Hematopoietic multipotent progenitor cell treated with erythropoietin and hydrocortisone succinate and interleukin-3 and kit ligand, for 8 days (in vitro differentiated cells): ENCODE measurements at places on chromosomes 11 and 22.

DNA sequence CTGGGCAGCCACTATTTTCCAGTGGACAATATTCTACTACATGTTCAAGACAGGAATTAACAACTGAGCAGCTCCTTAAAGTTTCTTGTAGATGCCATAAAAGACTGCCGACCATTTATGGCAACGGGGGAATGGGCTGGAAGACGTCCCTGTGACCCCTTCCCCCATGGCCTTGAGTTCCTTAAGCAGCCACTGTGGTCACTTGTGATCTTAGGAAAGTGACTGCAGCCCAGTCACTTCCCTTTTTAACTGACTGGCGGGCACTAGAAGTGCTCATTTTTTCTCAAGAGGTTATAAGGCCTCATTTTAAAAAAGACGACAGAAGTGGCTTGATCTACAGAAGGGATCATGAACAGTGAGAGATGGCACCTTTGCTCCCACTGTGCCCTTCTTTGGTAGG, 153.2 kb upstream of the NARS2 start:
- no peak for DNase-seq

DNA sequence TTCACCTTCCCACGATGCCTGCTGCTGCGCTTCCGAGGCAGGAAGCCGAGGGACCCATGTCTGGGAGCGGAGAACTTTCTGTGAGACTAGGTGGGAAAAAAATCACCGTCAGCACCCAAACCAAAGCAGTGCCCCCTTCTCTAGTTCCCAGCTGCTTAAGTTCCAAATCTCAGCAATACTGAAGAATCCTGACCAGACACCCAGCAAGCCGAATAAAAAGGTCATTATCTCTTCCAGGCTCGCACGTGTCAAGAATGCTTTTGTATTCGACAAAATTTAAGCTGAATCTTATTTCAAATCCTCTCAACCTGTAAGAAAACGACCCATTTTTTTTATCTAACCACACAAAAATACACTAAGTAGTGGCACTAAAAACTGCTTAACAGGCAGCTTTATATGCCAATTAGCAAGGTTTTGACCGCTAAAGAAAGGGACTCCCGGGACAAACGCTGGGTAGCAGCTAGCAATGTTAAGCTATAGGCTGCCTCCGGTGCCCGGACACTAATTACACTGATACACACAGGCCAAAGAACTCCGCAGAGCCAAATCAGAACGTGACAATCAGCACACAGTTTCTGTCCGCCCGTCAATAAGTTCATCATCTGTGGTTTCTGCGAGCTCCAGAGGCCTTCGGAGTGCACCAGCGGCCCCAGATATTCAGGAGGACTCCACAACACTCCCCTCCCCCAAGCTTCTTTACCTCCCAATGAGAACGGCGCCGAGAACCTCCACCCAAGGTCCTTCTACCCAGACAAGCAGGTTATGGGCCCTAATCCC, 728 bp downstream of the RPL3 start:
- DNase-seq: no peak

GRCh38 chr11:35839368-35840161, 104.3 kb upstream of the LDLRAD3 start:
- DNase-seq: no peak

- peak; percentile 33 for DNase-seq
Observed at GRCh38 chr11:1574238-1574932, 2.3 kb upstream of the DUSP8 start.

DNA sequence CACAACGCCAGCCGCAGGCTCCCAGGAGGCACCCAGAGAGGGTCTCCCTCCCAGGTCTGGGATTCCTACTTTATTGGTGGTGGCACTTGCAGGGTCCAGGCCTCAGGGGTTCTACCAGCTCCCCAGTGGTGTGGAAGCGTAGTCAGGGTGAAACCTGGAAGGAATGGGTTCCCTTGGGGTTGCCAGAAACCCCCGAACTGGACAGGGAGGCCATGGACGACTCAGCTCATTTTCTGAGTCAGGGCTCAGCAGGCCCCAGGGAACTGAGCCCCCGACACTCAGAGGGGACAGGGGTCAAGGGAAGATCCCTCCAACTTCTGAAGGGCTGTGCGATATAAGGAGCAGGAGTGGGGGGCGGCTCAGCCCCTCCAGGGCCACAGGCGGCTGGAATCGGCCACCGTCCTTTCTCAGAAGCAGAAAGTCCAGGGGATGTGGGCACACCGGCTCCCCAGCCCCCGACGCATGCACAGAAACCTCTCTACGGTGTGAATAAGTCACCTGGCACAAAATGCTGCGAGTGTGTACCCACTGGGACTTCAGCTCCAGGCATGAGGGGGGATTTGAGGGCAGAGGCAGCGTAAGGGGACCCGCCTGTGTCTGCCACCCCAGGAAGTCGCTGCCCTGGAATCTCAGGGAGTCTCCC, 25.1 kb downstream of the MRGPRG start:
- DNase-seq: no peak

- no peak for DNase-seq
Observed at GRCh38 chr22:31036671-31037550, 44.2 kb upstream of the SMTN start.

GRCh38 chr22:19816372-19817119, 38.1 kb downstream of the GNB1L start:
- DNase-seq: no peak

DNA sequence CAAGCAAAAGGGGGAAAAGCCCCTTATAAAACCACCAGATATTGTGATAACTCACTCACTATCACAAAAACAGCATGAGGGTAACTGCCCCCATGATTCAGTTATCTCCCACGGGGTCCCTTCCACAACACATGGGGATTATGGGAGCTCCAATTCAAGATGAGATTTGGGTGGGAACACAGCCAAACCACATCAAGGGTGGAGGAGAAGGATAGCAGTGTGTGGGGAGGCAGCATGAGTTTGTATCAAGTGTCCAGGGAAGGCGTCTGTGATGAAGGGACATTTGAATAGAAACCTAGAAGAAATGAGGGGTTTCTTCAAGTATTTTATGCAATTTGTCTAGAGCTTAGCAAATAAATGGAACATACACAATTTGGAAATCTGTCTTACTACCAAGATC, 98.2 kb downstream of the SLC1A2 start:
- peak; percentile 67 for DNase-seq

DNA sequence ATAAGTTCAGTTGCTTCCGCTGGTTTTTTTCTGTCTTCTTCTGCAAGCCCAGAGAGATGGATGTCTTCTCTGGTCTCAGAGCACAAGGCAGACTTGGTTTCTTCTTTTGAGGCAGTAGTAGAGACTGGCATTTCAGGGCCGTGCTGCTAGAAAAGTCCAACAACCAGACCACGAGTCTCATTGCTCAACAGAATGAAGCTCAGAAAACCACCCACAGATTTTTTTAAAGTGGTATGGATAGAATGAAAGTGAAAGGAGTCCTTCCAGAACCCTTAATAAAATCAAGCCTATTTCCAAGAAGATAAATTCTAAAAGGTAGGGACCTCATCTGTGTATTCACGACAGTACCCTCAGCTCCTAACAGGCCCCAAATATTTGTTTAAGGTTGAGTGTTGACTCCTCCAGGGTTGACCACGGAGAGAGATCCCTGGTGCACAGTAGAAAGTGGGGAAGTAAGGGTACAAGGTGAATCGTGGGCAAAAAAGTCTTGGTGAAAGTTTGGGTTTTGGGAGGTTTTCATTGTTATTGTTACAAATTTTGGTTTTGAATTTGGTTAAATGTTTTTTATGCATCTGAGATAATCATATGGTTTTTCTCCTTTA, 43.6 kb upstream of the DDX6 start:
- DNase-seq: no peak

DNA sequence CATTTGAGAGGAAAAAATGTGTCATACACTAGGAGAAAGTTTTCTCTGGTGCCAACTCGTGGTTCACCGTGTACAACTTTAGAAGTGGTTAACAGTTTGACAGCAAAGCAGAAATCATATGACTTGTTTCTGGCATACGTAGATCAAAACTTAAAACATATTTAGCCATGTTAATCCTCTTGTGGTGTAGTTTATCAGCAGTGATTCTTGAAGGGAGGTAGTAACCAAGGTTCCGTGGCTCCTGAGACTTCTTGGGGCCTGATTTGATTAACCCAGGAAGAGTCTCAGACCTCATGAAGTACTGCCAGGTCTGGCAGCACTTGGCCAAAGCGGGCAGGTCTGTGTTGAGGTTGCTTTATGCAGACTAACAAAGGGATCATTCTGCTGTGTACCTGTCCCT, 40.5 kb downstream of the SREBF2 start:
- no peak for DNase-seq

DNA sequence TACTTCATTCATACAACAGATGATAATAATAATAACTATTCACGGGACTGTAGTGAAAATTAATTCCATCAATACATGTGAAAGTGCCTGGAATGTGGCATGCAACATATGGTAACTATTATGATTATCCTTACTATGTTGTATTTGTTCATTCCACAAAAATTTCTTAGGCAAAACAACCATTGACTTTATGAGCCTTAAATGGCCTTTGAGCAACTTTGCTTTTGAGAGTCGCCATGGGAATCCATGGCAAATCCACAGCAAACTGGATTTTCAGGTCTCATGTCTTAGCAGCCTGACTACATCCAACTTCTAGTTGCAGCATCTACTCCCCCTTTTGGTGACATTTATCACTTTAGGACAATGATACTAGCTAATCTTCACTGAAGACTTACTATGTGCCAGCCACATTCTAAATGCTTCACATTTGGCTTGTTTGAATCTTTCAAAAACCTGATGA, 56.8 kb downstream of the SLC1A2 start:
- DNase-seq: no peak

GRCh38 chr11:120293038-120293800, 31.9 kb upstream of the TLCD5 start:
- no peak for DNase-seq

DNA sequence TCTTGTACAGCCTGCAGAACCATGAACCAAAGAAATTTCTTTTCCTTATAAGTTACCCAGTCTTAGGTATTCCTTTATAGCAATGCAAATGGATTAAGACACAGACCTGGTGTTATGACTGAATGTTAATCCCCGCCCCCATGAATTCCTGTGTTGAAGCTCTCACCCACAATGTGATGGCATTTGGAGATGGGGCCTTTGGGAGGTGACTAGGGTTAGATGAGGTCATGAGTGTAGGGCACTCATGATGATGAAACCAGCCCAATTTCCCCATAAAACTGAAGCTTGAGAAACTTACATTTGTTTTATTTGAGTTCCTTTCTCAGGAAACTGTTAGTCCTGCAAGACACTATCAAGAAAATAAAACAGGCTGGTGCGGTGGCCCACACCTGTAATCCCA, 115.8 kb upstream of the THY1 start:
- DNase-seq: no peak

DNA sequence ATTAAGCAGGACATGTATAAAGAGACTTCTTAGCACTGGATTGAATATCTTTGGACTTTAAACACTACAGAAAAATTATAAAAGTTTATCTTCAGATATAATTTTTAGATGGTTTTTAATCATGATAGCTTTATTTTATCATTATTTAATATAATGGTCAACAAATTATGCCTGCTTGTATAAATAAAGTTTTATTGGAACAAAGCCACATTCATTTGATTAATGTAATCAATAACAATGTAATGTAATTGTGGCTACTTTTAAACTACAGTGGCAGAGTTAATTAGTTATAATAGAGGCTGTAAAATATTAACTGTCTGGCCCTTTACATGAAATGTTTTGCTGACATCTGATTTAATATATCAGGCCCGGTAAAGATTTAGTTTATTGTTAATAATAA, 70.0 kb downstream of the STIM1 start:
- no peak for DNase-seq

- DNase-seq: no peak
Observed at GRCh38 chr11:45150943-45151342, 4.5 kb downstream of the PRDM11 start.

DNA sequence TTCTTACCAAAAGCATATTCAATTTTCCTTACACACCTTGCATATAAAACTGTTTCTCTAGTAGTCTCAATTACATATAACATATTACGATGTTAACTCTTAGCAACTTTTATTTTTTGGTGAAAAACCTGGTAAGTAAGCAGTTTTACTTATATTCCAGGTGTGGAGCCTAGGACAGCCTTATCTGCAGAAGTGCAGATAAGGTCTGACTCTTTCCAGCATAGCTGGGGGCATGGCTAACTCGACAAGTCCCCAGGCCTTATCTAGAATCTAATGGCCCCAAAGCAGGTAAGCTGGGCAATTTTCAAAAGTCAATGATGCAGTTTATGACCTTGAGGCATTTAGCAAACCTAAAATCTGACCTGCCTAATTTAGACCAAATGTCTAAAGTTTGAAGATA, 4.2 kb upstream of the C1QTNF6 start:
- DNase-seq: no peak
